Trophoblast cell (in vitro differentiated cells and primary cell): ENCODE measurements at places on chromosomes 5 and 9.

- no peak for DNase-seq
Measured at GRCh38 chr9:123269281-123269680, 895 bp upstream of the STRBP start.

DNA sequence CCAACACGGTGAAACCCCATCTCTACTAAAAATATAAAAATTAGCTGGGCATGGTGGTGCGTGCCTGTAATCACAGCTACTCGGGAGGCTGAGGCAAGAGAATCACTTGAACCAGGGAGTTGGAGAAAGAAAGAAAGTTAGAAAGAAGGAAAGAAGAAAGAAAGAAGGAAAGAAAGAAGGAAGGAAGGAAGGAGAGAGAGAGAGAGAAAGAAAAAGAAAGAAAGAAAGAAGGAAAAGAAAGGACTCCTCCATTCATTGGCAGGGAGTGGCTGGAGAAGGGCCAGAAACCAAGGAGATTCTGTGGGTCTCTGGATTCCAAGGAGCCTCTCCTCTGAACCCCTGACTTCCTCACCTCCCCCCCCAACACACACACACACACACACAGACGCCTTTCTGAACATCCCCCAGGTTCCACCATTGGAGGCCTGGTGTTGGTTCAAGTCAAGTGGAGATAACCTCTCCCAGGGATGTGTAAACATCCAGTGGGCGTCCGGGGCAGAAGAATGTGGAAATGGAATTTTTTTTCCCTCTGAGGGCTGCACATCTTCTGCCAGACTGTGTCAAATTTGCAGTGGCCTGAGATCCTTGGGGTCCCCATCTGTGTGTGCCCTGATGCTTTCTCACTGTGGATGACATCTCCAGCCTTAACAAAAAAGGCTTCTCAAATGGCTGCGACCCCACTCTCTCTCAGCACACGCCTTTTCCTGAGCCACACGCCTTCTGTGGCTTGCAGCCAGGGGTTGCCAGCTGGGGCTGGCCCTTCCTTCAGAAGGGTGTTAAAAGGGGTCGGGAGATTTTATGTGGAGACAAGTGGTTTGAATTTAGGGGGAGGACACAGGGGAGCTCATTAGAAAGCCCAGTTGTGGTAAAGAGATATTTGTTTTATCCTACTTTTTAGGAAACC lies 109.3 kb upstream of the HAND1 start:
- no peak for DNase-seq

DNA sequence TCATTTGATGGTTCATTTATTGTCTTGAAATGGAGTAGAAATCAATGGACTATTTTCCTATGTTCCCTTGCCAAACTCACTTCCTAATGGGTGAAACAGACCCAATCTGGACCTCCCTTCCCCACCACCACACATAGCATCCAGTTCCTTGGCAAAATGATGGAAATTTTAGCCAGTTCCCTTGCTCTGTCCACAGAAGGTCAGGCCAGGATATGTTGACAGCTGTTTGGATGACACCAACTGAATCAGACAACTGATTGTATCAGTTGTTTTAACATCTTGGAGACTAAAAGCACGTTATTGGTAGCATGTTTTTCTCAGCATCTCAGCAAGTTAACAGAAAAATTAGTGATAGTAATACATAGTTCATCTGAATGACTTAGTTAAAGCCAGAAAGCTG lies 534.8 kb downstream of the PSAT1 start:
- DNase-seq = peak; percentile 55

- no peak for DNase-seq
Measured at GRCh38 chr5:123752552-123753179, 240.7 kb downstream of the CSNK1G3 start.

DNA sequence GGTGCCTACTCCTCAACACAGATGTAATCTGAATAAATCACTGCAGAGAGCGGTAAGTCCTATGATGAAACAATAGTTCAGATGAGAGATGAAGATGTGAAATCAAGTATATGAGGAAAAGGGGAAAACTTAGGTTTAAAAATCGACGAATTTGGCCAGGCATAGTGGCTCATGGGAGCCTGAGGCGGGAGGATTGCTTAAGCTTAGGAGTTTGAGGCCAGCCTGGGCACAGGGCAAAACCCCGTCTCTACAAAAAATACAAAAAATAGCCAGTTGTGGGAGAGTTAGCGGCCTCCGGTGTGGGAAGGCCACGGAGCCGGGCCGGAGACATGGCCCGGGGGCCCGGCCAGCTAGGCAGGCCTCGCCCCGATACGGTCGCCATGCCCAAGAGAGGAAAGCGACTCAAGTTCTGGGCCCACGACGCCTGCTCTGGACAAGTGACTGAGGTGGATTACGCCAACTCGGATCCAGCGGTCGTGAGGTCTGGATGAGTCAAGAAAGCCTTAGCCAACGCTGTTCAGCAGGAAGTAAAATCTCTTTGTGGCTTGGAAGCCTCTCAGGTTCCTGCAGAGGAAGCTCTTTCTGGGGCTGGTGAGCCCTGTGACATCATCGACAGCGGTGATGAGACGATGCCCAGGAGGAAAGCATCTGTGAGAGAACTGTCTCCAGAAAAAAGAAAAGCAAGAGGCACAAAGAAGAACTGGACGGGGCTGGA lies 62.8 kb upstream of the SUB1 start:
- DNase-seq = peak; percentile 50

DNA sequence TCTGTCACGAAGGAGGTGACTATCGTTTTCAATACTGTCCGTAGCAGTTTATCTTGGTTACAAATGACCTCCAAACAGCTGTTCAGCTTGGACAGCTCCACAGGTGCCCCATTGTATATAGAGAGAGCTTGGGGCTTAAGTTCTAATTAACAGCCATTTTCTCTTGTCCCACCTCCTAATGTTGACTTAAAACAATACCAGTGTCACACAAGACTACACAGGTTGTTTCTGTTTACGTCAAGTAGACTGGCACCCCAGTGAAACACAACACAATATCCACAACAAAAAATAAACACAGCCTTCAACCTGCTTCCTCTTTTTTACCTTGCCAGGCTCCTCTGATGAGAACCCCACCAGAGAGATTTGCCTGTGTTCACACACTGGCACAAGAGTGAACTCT lies 39.8 kb upstream of the TLE1 start:
- DNase-seq = no peak

- no peak for DNase-seq
Measured at GRCh38 chr9:70429899-70430298, 15.4 kb upstream of the KLF9 start.

- no peak for DNase-seq
Measured at GRCh38 chr5:157347301-157348048, 81.6 kb downstream of the CYFIP2 start.

GRCh38 chr5:95670568-95670967 lies 12.2 kb downstream of the SPATA9 start:
- DNase-seq = peak; percentile 38

GRCh38 chr5:175166026-175166425 lies 278.0 kb downstream of the DRD1 start:
- no peak for DNase-seq

GRCh38 chr9:72199238-72199637 lies 50.0 kb downstream of the GDA start:
- no peak for DNase-seq
